NCI-H524 treated with DMSO at 0.1 percent for 48 hours (cell line): ENCODE measurements at places on chromosomes 11 and 22.

GRCh38 chr22:45455621-45456020, 42.1 kb downstream of the RIBC2 start:
- DNase-seq = no peak

DNA sequence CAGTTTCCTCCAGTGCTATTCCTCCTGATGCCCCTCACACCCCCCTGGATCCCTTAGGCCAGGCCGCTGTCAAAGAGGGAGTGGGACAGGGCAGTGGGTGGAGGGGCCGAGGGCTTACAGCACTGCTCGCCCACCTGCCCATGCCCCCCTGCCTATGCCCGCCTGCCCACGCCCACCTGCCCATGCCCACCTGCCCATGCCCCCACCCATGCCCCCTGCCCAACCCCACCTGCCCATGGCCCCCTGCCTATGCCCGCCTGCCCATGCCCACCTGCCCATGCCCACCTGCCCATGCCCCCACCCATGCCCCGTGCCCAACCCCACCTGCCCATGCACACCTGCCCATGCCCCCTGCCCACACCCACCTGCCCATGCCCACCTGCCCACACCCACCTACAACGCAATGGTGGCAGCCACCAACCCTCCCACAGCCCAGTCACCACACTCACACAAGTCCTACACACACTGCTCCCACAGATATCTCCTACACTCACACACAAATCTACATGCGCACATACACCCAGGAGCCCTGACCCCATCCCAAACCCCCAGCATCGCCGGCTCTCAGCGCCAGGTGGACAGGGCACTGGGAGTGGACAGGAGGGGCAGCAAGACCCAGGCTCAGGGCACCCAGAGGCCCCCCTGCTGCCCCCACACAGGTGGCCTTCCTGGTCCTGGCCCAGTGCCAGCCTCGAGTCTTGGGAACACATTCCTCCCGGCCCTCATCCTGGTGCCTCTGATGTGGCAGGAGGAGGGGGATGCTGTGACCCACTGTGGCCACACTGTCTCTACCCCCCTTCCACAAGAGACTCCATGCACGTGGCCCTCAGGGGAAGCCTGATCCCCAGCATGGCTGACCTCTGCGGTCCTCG, 61.8 kb downstream of the CYTH4 start:
- no peak for DNase-seq

DNA sequence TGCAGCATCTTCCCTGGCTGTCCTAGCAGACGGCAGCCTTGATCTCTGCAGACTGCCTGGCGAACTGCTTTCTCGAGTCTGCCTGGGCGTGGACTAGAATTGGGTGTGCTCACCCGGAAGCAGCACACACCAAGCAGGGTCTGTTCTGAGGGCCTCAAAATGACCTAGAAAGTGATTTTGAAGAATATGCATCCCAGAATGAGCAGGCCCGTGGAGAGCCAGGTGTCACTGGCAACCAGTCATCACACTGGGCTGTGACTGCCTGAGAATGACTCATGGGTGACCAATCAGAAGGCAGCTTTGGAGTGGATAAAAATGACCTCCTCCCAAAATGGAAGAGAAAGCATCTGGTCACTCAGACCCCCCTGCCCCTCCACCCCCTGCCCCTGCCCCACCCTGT, 114.9 kb upstream of the NECTIN1 start:
- no peak for DNase-seq

DNA sequence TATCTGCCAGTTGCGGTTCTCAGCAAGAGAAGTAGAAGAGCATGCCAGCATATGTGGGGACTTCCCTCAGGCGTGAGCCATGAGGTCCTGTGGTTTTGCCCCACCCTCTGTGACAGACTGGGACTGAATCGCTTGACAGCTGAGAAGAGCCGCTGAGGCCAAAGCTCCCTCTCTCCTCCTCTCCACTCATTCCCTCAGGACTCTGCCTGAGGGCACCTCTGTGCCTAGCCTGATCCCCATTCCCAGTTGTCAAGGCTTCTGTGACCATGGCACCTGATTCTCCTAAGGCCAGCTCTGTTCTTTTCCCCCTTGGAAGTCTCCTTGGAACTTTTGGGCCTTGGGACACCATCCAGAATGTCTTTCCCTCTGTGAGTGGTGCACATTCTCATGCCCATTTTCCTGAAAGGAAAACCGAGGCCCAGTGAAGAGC, 27.0 kb downstream of the ART5 start:
- DNase-seq = no peak

DNA sequence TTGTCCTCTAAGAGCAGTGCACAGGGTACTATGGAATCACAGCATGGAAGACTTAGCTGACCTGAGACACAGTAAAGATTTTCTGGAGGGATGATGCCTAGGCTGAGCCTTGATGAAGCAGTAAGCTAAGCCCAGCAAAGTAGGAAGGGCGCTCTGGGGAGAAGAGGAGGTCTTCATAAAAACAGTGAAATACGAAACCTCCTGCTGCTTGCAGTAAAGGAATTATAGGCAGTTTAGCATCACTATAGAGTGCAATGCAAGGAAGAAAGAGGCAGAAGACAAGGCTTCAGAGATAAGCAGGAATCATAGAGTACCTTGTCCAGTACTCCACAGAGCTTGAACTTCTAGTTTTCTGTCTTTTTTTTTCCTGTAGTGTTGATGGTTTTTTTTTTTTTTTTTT, 555.7 kb upstream of the CADM1 start:
- DNase-seq = no peak

DNA sequence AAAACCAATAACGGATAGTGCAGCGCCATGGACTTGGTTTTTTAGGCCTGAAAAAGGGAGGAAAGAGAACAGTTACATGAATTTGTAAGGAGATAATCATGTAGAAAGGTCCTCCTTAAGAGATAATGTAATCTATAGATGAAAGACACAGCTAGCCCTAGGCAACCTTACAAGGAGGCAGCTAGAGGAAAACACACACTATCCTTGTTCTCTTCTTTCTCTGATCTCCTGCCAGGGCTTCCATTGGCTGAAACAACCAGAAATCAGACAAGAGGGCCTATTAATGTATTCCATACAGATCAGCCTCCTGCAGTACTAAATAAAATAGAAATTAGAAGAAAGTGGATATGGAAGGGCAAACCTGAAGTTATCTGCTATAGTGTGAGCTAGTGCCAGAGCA, 53.0 kb downstream of the KCNA4 start:
- DNase-seq = no peak

GRCh38 chr22:37745548-37746365, 48.9 kb downstream of the TRIOBP start:
- DNase-seq = no peak

- peak; percentile 29 for DNase-seq
Observed at GRCh38 chr11:35735903-35736302, 73.3 kb downstream of the TRIM44 start.

DNA sequence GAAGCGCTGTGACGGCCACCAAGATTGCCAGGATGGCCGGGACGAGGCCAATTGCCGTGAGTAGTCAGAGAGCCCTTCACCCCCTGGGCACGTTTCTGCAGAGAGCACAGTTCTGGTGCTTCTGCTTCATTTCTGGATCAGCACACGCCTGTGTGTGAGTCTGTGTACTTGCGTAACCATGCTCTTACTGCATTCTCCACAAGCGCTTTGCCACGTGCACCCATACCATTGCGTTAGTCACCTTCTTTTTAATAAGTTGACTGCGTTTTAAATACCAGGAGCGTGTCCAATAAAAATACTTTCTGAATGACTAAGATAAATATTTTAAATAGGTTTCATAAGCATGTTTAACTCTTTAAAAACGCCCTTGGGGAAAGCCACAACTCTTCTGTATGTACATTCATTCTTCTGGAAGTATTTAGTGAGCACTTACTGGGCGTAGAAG, 143.0 kb upstream of the SORL1-AS1 start:
- no peak for DNase-seq

DNA sequence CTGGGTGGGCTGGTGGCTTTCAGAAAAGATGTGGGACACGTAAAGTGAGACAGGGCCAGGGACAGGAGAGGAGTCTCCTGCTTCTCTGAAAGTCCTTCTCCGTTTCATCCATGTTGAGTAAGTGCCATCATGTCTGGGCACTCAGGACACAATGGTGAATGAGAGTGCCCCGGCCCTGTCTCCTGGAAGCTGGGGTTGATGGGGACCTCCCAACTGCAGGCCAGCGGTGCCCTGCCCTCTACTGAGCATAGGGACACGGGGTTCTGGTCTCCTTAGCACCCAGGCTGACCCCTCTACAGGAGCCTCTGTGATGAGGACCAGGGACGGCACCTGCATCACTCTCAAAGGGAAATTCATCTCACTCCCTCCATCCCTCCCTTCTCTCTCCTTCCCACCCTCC, 772.3 kb downstream of the BRD1 start:
- no peak for DNase-seq

DNA sequence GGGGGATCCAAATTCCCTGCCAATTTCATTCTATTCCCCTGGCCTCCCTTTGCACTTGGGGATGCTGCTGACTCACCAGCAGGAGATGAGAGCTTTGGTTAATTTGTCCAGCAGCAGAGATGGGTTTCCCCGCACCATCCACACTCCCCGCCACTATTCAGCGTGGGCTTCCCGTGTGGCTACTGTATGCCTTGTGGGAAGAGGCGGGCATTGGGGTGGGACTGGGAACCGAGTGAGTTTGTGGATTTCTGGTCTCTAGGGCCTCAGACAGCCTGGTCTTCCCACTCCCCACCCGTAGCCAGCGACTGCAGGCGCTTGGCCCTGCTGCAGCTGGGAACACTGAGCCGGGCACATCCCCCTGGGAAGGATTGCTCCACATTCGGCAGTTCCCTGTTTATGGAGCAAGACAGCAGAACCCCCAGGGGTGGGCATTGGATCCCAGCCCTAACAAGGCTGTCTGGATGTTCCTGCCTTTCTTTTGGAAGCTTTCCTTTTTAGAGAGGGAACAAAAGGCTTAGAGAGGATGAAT, 23.4 kb downstream of the KIAA1671 start:
- DNase-seq = no peak
